ENCODE measurements at places on chromosomes 1 and 21. TPM values are rescaled to one million over a fixed set of nuclear protein-coding genes. Genes with fewer than 3 reads are reported as not detected.

The RAVER2 gene
- polyA plus RNA-seq: 28.9 TPM

The TMEM125 gene
- 19.0 TPM for polyA plus RNA-seq

- DNase-seq: peak; percentile 28
Measured at GRCh38 chr1:26827663-26828062, 1.2 kb downstream of the ZDHHC18 start.

DNA sequence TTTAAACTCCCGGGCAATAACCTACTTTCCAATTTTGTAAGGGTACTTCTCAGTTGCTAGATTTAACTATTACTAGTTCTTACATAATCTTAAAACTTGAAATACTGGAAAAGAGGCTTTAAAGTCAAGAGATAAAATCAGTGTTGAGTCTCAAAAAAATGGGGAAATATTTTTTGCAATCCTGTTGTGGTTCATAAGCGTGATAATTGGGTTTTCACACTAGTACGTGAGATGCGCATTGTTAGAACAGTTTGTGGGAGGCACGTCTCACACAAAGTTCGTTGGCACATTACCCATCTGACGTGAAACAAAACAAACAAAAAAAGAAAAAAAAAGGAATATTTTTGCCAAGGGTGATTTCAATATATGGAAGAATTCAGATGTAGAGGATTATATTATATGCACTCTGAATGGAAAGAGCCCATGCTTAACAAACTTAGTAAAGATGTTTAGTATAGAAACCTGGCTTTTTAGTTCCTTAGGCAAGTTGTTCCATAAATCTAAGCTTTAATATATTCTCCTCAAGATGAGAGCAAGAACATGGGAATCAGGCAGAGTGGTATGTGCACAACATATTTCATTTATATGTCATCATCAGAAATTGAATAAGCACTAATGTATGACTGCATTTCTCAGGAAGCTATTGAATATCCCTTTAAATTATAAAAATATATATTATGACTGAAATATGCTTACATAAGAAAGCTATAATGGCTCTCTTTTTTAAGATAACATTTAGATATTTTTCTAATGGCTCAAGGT lies 73.9 kb upstream of the TNFSF4 start:
- no peak for DNase-seq

DNA sequence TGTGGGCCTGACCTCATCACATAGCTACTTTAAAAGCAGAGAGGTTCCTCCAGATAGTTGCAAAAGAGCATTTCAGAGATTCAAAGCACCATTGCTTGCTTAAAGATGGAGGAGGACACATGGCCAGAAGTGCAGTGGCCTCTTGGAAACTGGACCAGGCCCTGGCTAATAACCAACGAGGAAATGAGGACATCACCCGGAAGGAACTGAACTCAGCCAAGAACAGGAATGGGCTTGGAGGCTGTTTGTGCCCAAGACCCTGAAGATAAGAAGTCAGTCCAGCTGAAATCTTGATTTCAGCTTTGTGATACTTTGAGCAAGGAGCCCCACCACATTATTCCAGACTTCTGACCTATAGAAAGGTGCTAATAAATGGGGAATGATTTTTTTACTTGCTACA lies 437.0 kb downstream of the PTPRC start:
- DNase-seq: no peak

- no peak for DNase-seq
Measured at GRCh38 chr1:5743435-5744095, 248.7 kb downstream of the NPHP4 start.

GRCh38 chr21:42615924-42616323 lies 37.5 kb upstream of the PDE9A start:
- no peak for DNase-seq

DNA sequence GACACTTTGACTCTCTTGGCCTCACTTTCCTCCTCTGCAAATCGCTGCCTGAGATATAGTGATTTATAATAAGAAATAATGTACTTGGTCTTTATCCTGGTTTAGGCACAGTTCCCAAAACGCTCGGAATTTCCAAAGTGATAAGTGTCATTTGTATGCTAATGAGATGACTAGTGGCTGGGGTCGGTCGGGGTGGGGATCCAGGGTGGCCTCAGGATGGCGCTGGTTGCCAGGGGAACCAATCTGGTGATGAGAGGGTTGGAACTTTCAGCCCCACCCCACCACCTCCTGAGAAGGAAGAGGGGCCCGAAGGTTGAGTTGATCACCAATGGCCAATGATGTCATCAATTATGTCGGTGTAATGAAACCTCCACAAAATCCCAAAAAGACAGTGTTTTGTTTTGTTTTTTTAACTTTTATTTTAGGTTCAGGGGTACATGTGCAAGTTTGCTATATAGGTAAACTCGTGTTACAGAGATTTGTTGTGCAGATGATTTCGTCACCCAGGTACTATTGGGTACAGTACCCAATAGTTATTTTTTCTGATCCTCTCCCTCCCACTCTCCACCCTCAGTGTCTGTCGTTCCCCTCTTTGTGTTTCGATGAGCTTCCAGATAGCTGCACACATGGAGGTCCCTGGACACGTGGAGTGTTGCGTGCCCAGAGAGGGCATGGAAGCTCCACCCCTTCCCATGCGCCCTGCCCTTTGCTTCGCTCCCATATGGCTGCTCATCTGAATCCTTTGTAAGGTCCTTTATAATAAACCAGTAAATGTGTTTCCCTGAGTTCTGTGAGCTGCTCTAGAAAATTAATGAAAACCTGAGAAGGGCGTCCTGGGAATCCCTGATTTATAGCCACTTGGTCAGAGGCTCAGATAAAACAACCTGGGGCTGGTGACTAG lies 97.2 kb downstream of the KCNN3 start:
- no peak for DNase-seq

The MROH9 gene
- polyA plus RNA-seq: not detected

DNA sequence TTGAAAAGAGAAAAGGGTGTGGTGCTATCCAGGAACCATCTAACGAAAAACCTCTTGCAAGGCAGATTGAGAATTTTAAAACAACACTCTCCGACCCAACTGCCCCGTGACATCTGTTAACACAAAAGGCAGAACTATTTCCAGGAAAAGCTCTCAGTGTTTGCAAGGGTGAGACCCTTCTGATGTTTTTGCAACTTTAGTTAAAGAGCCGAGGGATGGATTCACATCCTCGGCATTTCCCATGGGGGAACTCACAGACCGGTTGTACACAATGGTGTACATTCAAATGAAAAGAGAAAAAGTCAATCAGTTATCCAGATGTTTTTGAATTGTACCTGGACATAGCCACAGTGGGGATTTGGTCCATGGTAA lies 120.0 kb downstream of the NGF start:
- DNase-seq: no peak

The NEGR1 gene
- 3.5 TPM for polyA plus RNA-seq

The ZNF683 gene
- not detected for polyA plus RNA-seq

GRCh38 chr1:79310609-79311008 lies 304.1 kb upstream of the ADGRL4 start:
- DNase-seq: no peak

- no peak for DNase-seq
Measured at GRCh38 chr1:80919426-80919825, 881.3 kb upstream of the ADGRL2 start.

The POLR3GL gene
- polyA plus RNA-seq: 34.6 TPM

The SLC9C2 gene
- polyA plus RNA-seq: 0.34 TPM

- no peak for DNase-seq
Measured at GRCh38 chr1:93471911-93472310, 24.0 kb downstream of the FNBP1L start.

- DNase-seq: no peak
Measured at GRCh38 chr1:184456189-184456588, 69.4 kb downstream of the C1orf21 start.

DNA sequence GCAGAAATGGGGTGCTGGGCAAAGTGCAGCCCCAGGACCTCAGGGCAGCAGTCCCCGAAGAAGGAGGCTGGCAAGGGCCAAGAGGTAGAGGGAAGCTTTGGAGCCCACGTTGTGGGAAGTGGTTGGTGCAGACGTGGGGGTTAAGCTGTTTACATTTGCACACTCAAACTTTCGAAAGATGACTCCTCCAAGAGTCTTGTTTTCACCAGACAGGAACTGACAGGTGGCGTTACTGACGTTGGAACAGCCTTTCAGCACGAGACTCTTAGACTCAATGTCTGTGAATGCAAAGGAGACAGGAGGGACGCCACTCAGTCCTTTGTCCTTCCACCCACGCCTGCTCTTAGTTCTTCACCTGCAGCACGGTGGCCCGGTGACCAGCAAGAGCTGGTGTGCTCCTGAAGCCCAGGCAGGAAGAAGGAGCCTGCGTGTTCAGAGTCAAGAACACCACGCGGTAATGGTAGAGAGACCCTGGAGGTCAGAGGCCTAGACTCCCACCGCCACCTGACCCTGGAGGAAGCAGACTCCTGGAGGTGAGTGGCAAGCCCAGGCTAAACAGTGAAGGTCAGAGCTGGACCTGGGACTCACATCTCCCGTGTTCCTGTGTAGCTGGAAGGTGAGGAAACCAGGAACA lies 15.9 kb downstream of the LYPD8 start:
- no peak for DNase-seq

The TEKT2 gene
- polyA plus RNA-seq: 14.9 TPM

The CXADR gene
- polyA plus RNA-seq: 38.9 TPM

DNA sequence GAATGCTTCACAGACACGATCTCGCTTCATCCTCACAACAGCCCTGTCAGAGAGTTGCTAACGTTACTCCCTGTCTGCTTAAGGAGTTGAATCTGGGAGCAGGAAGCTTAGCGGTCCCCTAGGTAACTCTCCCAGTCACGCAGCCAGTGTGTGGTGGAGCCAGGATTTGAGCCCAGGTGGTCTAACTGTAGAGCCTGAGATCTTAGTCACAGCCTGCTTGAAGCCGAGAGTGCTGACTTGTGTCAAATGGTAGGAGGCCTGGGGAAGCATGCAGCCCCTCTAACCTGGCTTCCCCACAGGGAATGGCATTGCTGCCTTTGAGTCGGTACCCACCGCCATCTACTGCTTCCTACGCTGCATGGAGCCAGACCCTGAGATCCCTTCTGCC lies 4.1 kb downstream of the ADPRS start:
- no peak for DNase-seq

DNA sequence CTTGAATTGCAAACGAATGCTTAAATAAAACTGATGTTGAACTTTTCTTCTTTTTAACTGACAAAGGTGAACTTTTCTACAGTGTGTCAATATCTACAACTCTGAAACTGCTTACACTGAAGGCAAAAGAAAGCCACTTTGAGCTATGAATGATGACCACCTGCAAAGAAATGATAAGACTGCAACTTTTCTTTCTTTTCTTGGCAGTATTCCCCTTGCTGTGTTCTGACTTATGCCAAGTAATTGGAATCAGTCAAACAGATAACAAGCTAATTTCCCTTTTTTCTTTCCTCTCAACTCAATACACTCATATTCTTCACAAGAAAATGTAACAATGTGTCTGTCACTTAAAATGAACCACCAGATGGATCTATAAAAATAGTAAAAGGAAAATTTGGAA lies 588.1 kb upstream of the BRINP3 start:
- DNase-seq: no peak

GRCh38 chr1:245609354-245610150 lies 454.8 kb downstream of the KIF26B start:
- no peak for DNase-seq

The CYP4B1 gene
- 1.6 TPM for polyA plus RNA-seq

The OR2L5 gene
- polyA plus RNA-seq: not detected

- DNase-seq: no peak
Measured at GRCh38 chr1:39164256-39164655, 40.2 kb upstream of the MACF1 start.

The TMEM54 gene
- polyA plus RNA-seq: 6.1 TPM

The CCDC30 gene
- 26.9 TPM for polyA plus RNA-seq

The SELP gene
- polyA plus RNA-seq: 2.8 TPM

- DNase-seq: no peak
Measured at GRCh38 chr1:165843304-165843703, 15.9 kb downstream of the UCK2 start.

The TMEM61 gene
- 0.68 TPM for polyA plus RNA-seq

DNA sequence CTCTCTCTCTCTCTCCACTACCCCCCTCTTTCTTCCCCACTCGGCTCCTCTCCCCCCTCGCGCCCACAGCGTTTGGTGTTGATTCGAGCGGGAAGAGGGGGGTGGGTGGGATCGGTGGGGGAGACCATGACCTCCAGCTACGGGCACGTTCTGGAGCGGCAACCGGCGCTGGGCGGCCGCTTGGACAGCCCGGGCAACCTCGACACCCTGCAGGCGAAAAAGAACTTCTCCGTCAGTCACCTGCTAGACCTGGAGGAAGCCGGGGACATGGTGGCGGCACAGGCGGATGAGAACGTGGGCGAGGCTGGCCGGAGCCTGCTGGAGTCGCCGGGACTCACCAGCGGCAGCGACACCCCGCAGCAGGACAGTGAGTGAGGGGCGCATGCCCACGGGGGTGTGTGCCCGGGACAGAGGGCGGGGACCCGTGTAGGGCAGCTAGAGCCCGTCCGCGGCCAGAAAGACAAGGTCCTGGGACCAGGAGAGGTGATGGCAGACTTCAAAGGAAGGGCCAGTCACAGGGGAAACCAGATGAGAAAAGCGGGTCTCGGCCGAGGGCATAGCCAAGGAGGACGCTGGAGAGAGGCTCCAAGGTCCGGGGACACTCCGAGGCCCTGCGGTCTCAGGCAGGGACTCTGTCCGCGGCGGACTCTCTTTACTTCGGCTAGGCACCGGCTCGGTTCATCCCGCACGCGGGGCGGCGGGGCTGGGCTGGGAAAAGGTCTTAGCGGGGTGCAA lies at the start of gene PRRX1:
Gene PRRX1 (plus strand): TSS at position 39 of the 735 bp plus-strand sequence. CDS start 88 bp downstream, at position 127.
- DNase-seq: no peak

DNA sequence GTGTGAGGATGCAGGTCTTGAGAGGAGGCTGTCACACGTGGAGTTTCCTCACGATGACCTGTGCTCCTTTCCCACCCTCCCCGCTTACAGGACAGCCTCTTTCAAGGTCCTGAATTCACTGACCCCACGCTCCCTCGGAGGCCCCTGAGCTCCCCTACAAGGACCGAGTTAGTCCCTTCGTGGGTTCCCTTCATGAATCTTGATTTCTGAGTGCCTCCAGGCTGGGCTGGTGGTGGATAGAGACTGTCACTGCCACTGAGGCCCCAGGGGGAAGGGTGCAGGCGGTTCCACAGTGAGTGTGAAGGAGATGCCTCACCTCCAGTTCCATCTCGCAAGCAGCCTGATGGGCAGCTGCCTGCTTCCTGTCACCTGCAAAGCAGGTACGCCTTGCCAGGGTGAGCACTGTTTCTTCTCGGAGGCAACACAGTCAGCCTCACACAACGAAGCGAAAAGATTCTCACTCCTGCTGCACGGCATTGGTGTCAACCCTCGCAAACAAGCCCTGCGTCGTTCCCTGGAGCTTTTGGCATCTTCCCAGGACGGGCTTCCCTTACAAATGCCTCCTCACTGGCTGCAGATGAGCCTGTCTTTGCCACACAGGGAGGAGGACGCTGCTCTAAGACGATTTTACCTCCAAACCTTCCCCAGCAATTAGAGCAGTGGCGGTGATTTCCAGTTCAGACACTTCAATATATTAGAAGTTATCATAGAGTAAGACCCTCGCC lies 26.7 kb upstream of the PCP4 start:
- DNase-seq: no peak

DNA sequence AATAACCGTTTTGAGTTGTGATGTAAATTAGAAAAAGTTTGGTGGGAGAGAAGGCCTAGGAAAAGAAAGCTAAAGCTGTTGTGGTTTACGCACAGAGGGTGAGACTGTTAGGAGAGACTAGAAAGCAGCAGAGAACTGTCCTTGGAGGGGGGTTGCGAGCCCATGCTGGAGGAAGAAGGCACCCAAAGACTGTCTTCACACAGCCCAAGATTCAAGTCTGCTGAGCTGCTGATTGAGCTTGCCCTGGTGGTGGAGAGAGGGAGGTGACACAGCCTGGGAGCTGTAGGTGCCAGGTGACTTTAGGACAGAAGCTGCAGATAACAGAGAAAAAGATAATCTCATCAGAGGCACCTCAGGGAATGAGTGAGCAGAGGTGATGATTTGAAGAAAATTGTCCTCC lies 18.3 kb upstream of the TLR5 start:
- DNase-seq: no peak
